Hematopoietic multipotent progenitor cell treated with erythropoietin and hydrocortisone succinate and interleukin-3 and kit ligand, for 8 days (in vitro differentiated cells): ENCODE measurements at places on chromosomes 12 and 14.

- no peak for DNase-seq
Observed at GRCh38 chr12:19529951-19530636, 90.8 kb downstream of the AEBP2 start.

DNA sequence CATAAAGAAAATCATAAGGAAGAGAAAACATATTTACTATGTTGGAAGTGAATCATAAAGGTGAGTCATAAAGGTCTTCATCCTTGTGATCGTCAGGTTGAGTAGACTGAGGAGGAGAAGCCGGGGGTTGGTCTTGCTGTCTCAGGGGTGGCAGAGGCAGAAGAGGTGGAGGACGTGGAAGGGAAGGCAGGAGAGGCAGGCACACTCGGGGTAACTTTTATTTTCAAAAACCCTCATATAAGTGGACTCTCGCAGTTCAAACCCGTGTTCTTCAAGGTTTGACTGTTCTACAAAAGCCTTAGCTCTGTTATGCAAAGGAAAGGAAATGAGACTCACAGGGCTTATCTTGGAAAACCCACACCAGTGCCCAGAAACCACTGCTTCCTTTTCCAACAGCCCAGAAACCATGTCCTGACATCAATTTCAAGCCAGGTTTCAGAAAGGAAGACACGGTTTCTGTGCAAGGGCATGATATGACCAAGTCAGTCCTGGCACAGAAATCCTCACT is 14.0 kb downstream of the SMCO2 start:
- DNase-seq = peak; percentile 70

DNA sequence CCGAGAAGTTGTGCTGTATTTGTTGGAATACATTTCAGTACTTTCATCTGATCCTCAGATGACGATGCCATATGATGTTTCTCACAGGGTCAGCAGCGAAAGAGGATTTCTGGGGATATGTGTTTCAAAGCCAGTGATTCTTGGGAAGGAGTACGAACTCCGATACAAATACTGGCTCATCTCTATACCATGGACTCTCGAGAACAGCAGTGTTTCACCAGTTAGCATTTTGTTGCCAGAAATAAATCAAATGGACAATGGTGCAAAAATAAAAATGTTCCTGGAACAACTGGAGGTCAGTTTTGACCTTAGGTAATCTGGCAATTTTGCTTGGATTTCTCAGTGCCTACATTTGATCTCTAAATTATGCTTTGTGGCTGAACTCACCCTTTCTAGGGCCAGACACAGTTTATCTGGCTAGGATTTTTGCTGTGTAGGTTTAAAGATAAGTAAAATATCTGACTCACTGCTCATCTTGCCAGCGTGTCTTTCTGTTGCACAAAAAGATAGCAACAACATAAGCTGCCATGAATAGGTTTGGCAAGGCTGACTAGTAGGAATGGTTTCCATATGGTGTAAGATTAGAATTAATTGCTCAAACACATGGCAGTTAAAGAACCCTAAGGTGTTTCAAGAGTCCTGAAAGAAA is 11.0 kb upstream of the MGP start:
- peak; percentile 96 for DNase-seq

- DNase-seq = peak; percentile 38
Observed at GRCh38 chr14:104383996-104384775, 195.4 kb upstream of the C14orf180 start.

- no peak for DNase-seq
Observed at GRCh38 chr14:51609251-51609954, 42.3 kb upstream of the FRMD6 start.

GRCh38 chr12:51815571-51815970 is 32.9 kb downstream of the FIGNL2 start:
- no peak for DNase-seq

- DNase-seq = no peak
Observed at GRCh38 chr12:64385019-64385418, 5.5 kb downstream of the C12orf56 start.

DNA sequence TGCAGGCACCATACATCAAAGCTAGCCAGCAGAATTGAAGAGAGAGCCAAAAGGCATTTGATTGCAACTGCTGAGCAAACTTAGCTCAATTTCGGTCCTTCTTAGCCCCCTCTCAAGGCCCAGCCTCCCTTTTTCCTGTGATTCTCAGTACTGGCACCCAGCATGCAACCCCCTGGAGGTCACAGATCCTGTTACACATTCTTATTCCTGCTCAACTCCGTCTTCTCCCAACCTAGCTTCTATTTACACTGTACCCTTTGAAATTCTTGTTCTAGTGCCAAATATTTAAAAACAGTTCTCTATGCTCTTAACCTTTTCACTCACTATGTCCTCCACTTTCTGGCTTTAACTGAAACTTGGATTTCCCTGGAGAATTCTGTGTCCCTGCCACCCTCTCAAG is 131.3 kb upstream of the CPSF6 start:
- DNase-seq = no peak

- DNase-seq = no peak
Observed at GRCh38 chr12:6768437-6768914, 2.3 kb downstream of the PTMS start.

DNA sequence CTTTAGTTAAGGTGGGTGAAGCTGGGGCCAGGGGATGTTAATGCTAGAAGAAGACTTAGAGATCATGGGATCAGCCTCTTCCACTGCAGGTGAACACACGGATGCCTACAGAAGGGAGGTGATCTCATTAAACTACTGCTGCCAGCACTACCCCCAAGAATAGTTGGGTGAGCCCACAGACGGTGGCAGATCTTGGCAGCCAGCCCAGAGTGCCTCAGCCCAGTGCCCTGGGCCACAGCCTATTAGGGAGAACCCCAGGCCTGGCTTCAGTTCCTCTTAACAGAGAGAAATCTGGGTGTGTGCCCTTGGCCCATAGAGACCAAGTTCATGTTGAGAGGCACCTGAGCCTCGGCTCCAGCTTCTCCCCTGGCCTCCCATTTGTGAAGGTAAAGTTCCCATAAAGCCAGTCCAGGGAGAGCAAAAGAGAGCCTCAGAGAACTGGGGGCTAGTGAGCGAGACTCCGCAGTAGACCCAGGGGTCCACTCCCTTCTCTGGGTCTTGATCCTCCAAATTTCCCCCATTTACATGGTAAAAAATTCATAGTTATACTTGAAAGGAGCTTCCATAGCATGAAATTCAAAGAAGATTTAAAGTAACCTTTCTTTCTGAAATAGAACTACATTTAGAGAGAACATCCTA is 125.0 kb upstream of the CCND2 start:
- peak; percentile 95 for DNase-seq
